ENCODE measurements at places on chromosomes 7 and 10.
A peak's percentile ranks its signal among the peaks of the same experiment; 100 is the strongest.

GRCh38 chr7:132076301-132077035 is 499.8 kb downstream of the PLXNA4 start:
- no peak for DNase-seq

- DNase-seq: no peak
Observed at GRCh38 chr7:155721056-155721455, 76.6 kb downstream of the RBM33 start.

- DNase-seq: no peak
Observed at GRCh38 chr10:127834221-127834620, 58.5 kb downstream of the CLRN3 start.

GRCh38 chr10:16437540-16437894 is 707 bp downstream of the PTER start:
- DNase-seq: no peak

DNA sequence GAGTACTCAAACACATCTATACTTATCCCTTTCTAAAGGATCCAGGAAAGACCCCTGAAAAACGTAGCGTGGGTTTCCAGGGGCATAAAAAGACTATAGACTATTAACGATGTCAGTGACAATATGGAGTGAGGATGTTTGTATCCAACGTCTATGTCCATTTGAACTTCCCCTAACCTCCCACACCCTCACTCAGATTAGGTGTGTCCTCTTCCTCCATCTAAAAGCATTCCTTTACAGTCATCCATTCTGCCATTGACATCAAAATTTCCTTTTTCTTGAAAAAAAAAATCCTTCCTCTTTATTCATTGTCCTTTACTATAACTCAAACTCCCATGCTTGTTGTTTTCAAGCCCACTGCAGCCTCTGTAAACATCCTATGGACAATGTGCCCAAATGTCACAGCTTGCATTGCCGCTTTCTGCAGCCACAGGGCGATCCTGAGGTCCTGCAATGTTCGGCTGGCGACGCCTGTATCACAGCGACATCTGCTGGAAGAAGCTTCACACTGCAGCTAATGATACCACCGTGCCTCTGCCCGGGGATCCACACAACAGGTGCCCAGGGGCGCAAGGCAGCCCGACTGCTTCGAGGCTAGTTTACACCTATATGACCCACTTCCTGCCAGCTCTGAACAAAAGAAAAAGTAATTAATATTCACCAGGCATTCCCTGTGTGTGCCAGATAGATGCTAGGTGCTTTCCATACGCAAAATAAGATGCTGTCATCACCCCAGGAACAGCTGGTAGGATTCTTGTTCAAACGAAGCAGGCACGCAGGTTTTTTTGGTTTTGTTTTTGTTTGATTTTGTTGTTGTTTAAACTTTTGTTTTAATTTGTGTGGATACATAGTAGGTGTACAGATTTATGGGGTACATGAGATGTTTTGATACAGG is 267.9 kb upstream of the GHITM start:
- DNase-seq: peak; percentile 42

DNA sequence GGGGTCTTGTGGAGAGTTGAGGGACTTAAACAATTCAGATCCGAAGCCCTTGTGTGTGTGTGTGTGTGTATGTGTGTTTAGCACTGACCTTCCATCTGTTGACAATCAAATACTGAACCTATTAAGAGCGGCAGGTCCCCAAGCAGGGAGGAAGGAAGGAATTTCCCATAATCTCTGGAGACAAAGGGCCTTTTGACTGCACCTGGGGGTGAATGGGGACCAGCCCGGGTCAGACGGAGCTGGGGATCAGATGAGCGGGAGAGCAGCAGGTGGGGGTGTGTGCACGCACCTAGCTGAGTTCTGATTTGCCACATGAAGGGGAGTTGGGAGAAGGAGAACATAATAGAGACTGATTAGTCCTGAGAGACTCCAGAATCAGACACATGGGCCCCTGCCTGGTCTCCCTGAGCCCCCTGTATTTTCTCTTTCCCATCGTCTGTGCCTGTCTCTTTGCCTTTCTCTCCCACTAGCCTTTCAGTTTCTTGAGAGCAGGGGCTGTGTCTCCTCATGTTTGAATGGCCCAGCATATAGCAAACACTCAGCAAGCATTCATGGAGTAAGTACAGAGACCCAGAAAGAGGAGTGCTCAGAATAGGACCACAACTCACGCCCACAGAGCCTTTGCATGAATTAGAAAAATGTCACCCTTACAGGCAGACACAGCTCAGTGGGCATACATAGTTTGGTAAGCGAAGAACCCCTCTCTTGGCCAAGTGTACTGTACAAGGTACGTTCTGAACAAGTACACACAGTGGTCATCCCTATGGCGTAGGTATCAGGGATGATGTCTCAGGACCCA is 288.3 kb upstream of the HABP2 start:
- DNase-seq: no peak

GRCh38 chr10:11517150-11517549 is 94.3 kb downstream of the USP6NL start:
- no peak for DNase-seq

DNA sequence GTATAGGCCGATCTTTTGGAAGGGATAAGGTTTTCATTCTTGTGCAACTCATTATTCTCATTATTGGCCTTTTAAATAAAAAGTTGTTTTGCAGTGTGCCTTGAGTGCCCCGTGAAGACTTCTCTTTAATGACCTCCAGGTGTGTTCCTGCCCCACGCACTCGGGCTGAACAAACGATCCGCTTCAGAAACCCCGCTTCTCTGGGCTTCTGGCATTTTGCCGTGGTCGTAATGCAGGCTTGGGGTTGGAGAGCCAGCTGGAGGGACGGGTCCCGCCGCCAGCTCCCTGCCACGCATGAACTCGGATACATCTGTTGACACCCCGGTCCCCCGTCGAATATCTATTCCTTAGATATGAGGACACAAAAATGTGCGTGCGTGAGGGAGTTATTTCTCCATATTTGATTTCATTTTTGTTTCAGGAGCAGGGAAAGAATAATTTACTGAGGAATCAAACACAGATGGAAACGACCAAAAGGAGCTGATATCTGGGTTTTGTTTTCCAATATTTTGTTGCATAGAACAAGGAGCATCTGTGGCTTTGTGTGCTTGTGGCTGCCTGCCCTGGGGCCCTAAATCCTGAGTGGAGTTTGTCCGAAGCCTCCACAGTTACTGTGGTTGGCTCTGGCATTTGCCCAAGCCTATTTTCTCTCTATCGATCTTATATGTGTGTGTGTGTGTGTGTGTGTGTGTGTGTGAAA is 17.0 kb upstream of the TTYH3 start:
- no peak for DNase-seq

GRCh38 chr7:29276806-29277205 is 82.2 kb downstream of the CHN2 start:
- DNase-seq: no peak

DNA sequence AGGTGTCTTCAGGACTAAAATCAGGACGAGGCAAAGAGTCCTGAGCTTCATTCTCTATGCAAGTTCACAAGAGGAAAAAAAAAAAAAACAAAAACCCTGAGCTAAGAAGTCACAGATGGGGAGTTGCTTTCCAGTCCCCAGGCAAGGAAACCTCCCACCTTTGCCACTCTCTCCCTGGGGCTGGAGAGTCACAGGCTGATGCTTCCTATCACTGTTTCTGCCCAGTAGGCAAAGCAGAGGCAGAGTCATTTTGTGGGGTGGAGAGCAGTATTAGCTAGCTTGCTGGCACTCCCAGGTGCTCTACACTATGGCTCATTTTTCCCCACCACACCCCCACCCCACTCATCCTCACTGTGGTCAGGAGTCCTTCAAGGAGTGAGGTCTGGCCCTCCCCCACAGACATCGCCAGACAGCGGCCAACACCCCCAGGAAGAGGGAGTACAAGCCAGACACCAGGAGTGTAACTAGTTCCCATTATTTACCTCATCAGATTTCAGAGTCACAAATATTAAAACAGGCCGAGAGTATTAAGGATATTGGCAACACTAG is 34.6 kb upstream of the UNC5B start:
- DNase-seq: no peak

DNA sequence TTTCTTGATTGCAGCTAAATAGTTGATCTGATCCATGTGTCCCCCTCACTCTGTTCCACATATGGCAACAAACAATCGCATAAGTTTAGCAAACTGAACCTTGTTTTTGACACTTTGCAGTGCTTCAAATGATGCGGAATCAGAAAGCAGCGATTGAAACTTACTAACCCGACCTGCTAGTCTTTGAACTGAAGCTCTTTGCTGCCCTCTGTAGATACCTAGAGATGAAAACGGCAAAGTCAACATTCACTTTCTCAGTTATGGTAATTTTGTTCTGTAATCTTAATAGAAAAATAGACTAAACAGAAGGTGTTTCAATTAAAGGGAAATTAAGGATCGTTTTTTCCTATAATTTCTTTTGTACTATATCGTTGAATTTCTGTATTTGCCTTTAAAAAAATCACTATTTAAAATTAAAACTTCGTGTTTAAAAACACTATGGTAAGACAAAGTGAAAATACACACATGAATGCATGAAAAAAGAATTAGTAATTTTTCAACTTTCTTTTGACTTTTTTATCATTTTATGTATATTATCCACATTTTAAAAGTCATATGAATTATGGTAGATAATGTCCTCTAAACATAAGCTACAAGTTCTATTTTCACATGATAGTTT is 276.5 kb downstream of the MAGI2 start:
- no peak for DNase-seq

GRCh38 chr7:99719996-99720769 is 14.8 kb downstream of the CYP3A7 start:
- DNase-seq: no peak

DNA sequence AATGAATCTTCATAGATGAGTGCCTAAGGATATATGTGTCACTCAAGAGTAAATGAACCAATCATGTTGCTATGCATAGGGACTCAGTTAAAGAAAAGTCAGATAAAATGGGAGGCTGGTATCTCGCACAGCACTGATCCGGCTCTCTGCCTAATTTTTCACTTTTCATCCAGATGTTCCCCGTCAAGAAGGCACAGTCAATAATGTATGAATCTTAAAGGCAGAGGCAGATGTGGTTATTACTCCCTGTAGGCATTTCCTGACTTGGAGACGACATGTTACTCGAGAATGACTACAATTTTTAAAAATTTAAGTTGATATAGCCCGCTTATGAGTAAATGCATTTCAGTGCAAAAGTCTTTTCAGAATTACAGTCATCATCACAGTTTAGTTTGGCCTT is 113.6 kb downstream of the TBXAS1 start:
- DNase-seq: no peak

DNA sequence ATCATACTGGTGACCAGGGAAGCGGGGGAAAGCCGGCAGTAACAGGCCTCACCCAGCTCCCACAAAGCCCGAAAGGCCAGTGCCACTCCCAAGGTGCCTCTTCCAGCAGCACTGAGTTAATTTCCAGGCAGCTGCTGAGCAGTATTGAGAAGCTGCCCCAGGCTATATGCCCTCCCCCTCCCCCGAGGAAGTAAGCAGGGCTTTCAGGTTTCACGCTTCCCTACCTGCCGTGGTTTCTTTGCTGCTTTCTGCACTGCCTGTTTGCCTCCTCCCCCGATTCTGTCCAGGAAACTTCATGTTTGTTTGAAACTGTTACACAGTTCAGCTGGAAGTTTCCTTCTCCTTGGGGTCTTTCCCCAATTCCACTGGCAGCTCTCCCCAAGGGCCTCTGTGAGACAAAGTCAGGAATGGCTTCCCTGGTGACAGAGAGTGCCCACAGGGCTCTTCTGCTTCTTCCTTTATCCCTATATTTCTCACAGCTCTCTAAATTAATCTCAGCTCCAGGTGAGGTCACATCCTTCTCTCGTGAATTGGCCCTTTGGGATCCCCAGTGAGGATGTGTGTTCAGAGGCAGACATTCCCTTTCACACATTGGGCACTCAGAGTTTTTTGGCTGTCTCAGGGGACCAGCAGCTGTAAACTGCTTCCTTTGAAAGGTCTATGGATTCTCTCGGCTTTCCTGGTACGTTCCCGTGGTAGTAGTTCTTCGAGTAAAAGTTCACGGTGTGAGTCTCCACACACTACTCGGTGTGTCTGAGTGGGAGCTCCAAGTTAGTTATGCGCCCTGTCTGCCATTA is 19.4 kb downstream of the C1GALT1 start:
- DNase-seq: peak; percentile 32

DNA sequence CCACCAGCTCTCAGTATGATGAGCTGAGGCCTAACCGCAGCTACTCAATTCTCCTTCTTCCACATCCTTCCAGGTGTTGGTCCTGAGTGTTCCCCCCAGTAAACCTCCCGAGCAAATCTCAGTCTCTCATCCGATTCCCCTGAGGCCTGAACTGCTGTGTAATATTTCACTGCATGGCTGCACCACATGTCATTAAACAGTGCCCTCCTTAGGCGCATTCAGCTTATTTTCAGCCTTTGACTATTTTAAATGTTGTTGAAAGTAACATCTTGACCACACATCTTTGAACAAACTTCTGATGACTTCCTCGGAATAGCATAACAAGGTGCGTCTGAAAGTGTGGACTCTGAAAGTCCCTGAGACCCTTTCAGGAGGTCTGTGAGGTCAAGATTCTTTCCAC is 62.8 kb upstream of the NPS start:
- no peak for DNase-seq

DNA sequence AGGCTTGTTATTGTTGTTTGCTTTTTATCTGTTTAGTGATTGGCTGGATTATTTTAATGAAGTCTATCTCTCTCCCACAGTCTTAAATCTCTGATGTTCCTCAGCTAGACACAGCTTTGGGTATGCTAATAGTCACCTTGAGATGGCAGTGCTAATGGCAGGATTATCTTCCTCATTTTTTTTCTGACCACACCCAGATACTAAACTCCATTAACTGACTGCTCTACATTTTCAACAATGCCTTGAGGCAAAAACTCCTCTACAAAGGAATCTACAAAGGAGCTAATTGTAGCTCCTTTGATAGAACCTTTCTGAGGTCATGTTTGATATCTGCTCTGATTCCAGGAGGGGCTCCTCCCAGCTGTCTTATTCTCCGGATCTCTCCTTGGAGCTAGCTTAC is 122.6 kb downstream of the HBP1 start:
- DNase-seq: no peak

DNA sequence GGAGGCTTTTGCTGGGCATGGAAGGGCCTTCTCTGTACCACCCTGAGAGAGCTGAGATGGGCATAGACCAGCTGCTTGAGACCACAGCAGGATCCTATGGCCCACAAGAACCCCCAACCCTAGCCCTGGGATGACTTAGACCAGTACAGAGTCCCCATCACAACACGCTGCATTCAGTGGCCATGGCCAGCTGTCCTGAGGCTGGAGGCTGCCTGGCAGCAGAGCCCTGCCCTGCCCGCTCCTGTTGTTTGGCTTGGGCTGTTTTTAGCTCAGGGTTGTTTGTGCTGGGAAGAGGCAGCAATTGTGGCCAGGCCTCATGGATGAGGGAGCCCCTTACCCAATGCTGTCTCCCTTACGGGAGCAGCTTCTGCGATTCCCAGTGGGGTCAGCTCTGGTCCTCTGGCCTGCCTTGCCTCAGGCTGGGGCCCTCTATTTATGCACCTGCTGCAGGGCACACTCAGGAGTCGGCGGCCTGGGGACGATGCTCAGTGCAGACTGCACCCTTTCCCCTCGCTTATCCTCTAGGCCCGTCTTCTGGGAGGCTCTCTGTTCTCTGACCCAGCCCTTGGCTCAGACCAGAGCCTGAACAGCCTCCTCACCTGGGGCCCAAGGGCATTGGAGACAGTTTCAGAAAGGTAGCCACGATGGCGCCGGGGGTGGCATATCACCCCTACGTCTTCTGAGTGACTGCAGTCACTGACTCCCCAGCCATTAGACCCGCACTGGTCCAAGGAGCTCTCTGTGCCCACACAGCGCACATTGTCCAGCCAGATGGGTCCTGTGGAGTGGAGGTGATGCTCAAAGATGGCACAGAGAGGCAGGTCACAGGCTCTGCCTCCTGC is 6.3 kb downstream of the LOXL4 start:
- no peak for DNase-seq

GRCh38 chr10:34150103-34150502 is 665.0 kb downstream of the PARD3 start:
- no peak for DNase-seq

- DNase-seq: no peak
Observed at GRCh38 chr10:46326066-46326465, 39.3 kb downstream of the ANTXRL start.
